ENCODE measurements at places on chromosomes 1 and 21.

DNA sequence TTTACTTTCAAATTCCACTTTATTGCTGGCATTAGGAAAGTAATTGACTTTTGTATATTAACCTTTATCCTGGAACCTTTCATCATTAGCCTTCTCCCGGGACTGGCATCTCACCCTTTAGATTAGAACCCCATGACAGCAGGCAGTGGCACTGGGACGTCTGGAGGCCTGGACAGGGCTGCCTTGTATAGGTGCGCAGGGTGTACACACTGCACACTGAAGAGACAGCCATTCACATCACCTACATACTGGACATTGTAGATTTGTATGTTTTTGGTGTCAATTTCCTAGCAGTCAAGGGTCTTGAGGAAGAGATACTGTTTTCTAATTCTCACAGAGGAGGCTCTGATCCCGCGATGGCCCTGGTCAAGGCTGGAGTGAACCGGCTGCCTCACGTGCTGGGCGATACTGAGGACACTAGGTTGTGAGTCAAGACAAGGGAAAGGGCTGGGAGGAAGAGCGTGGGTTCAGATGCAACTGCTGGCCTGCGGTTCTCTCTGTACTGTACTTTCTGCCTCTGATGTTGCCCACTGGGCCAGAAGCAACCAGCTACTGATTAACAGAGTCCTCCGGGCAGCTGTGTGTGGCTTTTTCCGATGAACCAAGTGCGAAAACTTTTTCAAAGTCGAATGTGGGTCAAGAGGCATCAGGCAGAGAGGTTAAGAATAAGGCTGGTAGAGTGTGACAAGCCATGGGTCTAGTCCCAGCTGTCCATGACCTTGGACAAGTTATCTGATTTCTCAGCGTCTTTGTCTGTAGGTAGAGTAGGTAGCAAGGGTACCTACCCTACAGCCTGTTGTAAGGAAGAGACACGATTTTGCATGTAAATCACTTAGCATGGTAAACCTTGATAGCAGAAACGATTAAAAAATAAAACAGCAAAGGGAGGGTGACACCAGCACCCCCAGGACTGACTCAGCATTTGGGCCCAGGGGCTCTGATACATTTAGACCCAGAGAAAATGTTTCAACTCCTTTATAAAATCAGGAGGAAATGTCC is 38.2 kb upstream of the SLC25A33 start:
- no peak for DNase-seq

- no peak for DNase-seq
These were observed 10.0 kb downstream of the GBP5 start for GRCh38 chr1:89262643-89263042.

DNA sequence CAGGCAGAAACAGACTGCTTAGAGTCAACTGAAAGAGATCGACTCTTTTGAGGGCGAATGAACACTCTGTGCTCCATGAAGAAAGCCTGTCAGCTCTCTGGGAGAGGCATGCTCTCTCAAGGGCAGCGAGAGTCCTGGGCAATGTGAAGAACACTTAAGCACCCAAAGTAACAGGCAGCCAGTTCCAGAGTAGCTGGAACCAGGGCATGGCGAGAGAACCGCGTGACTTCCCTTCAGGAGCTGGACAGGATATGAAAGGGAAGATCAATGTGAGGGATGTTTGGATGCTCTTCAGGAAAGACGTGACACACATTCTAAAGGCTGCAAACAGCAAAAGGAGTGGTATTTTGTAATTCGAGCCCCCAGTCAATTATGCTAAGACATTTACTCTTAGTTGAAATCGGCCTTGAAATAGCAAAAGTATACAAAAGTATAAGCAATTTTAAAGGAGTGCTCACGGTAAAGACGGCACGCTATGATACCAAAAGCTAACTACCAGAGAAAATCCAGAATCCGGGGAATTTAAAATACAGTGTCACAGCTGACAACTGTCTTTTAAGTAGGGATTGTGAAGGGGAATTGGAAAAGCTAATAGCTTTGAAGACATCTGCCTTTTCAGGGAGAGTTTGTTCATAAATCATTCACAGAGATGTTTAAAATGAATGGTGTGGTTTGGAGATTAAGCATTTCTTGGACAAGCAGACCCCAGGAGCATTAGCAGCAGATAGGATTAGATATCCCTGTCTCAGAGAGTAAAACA is 20.8 kb downstream of the ADAMTS5 start:
- no peak for DNase-seq

GRCh38 chr1:43520100-43520778 is 10.4 kb upstream of the PTPRF start:
- DNase-seq = no peak

DNA sequence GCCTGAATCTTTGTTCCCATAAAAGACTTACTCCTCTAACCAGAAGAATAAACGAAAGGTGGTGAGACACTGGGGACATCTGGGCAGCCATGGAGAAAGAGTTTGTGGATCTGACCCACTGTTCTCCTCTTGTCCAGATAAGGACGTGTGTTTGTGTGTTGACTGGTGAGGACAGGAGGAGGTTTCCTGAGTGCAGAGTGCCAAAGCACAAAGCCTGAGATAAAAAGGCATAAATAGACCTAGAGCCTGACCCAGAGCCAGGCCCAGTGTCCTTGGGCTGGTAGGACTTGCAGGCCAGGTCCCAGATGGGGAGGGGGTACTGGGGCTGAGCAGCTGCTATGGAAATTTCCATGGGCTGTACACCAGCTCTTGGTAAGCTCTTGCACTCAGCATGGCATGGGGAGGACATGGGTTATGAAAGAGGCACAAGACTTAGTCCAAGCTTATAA is 19.6 kb upstream of the COQ8A start:
- no peak for DNase-seq

DNA sequence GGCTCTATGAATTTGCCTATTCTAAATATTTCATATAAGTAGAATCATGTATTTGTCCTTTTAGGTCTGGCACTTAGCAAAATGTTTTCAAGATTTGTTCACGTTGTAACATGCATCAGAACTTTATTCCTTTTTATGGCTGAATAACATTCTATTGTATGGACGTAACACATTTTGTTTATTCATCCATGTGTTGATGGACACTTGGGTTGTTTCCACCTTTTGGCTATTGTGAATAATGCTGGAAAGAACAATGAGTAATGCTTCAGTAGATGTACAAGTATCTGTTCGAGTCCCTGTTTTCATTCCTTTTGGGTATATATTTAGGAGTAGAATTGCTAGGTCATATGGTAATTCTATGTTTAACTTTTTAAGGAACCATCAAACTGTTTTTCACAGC is 24.7 kb downstream of the SLC35A3 start:
- DNase-seq = no peak
